NCI-H1048 (cell line): ENCODE measurements at places on chromosomes 16 and 17.

DNA sequence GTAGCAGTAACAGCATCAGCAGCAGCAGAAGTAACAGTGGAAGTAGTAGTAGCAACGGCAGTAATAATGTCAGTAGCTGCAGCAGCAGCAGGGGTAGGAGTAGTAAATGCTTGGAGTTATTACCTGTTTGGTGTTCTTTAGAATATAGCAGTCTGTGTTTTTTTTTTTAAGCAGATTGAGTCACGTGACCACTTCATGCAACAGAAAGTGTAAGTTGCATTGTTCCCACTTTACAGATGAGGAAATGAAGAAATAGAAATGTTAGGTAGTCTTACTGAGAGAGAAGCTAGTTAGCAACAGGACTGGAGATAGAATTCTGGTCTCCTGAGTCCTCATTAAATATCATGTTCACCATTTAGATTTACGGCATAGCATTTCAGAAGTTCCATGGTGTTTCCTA, 358.2 kb downstream of the HAPSTR1 start:
- DNase-seq: no peak

DNA sequence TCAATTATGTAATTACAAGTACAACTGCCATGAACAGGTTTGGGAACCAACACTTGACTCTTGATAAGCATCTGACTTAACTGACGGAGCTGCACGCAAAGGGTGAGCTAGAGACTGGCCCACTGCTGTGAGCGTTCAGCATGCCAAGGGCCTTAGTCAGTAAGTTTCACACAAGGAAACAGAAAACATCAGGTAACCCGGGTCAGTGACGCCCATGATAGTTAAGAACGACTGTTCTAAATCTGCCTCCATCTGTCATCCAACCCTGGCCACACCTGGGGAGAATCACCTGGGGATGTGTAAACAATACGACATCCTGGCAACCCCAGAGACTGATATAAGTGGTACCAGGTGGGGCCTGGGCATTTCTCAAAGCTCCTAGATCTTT, 12.3 kb downstream of the SMIM5 start:
- no peak for DNase-seq

GRCh38 chr17:3771140-3771539, 29.8 kb downstream of the ITGAE start:
- no peak for DNase-seq

GRCh38 chr17:17819561-17819995, 17.2 kb downstream of the SREBF1 start:
- DNase-seq: peak; percentile 56

DNA sequence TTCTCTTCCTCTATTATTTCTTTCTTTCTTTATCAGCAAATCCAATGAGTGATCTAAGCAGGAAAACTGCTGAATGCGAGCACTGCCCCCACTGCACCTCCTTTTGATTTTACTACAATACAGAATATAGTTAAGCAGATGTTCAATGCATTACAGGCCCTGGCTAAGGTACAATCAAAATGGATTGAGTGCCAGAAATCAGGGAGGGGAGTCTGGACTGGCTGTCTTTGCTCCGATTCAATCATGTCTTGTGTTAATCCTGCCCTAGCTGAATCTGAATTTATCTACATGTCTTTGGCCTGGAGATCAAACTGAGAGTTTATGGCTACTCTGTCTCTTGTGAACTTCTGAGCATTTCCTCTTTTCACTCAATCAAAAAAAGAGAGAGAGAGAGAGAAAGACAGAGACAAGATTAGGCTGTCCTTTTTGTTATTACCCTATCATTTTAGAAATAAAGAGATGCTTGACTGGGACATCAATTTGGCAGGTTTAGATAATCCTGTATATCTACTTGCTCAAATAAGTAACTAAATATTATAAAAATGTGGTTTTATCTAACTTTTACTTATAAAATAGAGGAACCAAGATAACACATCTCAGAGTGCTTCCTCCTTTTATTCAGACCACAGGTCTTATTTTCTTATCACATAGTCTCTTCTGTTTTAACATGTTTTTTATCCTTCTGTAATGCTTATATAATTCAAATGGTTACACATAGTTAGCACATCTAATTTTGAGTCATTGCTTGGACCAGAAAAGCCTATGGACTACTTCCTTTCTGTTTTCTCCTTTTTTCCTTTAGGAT, 656.2 kb downstream of the KCNJ2 start:
- no peak for DNase-seq

DNA sequence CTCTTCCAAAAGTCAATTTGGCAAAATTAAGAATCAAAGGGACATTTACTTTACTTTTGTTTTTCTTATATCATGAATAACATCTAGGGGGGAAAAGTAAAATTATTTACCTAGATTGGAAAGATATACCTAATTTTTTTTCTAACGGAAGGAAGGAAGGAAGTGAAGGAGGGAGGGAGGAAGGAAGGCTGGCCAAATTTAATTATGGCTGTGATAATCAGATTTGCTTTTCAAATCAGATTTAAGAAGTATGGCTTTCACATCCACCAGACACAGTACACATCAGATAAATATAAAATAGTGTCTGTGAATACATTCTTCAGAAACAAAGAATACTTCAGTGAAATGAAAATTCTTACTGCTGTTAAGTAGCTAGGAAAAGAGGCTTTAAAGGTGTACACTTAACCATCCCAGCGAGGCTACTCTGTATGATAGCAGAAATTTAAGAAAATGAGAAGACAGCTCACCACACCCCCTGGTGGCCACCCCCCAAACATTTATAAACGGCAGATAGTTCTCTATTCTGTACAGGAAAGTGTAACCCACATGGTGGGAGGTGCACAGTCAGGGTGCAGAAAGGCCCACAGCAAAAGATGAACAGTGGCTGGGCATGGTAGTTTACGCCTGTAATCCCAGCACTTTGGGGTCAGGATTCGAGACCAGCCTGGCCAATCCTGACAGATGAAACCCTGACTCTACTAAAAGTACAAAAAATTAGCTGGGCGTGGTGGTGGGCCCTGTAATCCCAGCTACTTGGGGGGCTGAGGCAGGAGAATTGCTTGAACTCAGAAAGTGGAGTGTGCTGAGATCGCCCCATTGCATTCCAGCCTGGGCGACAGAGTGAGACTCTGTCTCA, 150.8 kb downstream of the SSH2 start:
- no peak for DNase-seq

DNA sequence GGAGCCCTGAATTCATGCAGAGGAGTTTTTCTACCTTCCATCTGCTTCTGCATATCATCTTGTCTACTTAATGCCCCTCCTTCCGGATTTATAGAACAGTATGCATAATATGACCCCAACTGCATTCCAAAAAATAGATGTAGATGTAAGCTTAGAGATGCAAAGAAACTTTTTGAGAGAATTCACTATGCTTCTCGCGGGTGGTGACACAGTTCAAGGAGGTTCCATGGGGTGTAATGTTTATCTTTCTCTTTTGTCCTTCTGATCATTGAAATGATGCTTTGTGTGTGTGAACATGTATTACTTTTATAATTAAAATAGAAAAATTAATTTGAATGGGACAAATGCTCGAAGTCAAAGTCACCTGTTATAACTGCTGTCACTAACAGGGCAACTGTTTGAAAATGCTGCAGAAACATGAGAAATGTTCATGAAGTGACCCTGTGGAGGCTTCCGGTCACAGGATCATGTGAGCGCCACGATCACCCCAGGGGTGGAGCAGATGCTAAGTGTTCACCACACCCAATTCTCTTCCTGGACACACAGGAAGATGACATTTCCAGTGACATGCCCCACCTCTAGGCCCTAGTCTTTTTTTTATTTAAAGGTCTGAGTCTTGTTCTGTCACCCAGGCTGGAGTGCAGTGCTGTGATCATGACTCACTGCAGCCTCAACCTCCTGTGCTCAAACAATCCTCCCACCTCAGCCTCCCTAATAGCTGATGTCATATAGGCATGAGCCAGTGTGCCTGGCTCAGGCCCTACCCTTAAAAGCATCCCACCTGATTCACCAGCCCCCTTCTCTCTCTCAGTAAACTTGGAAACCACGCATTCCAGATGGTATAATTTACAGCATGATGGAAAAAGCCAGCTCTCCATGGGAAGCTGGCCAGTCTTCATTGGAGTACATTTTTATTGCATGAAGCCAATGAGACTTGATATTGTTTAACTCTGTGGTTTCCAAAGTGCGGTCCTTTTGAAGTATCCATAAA, 21.0 kb upstream of the AGRP start:
- no peak for DNase-seq

- no peak for DNase-seq
Measured at GRCh38 chr16:15434079-15434424, 336 bp upstream of the BMERB1 start.

- DNase-seq: no peak
Measured at GRCh38 chr17:41848788-41849187, 11.2 kb downstream of the KLHL10 start.

DNA sequence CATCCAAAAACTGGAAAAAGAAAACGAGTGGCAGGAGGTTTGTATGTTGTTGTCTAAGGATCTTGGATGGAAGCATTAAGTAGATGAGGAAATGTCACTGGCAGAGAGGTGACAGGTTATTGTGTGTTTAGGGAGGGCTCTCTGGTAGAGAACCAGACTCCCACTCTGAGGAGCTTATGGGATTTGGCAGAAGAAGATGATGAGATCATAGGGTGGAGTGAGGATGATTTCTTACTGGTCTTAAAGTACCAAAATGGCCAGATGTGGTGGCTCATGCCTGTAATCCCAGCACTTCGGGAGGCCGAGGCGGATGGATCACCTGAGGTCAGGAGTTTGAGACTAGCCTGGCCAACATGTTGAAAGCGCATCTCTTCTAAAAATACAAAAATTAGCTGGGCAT, 9.0 kb downstream of the WWOX start:
- no peak for DNase-seq

- no peak for DNase-seq
Measured at GRCh38 chr17:78997231-78997741, 12.3 kb downstream of the CANT1 start.

- no peak for DNase-seq
Measured at GRCh38 chr17:82914375-82914774, 74.6 kb upstream of the ZNF750 start.

- DNase-seq: no peak
Measured at GRCh38 chr17:31506517-31506916, 115.0 kb downstream of the RAB11FIP4 start.

GRCh38 chr16:58842156-58842555, 108.0 kb upstream of the GOT2 start:
- no peak for DNase-seq

DNA sequence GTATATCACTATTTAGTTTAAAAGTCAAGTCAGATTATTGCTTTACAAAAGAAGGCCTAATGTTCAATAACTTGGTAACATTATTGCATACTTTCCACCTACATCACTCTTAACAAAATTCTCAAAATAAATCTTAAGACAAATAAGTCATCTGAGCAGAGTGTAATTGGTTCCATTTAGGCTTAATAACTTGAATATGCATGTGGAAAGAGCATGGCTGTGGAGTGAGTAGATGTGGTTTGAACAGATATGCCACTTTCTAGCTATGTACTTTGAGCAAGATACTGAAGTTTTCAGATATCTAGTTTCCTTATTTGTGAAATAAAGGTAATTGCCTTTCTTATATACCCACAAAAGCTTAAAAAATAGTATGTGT, 6.7 kb upstream of the EVI2A start:
- DNase-seq: no peak

DNA sequence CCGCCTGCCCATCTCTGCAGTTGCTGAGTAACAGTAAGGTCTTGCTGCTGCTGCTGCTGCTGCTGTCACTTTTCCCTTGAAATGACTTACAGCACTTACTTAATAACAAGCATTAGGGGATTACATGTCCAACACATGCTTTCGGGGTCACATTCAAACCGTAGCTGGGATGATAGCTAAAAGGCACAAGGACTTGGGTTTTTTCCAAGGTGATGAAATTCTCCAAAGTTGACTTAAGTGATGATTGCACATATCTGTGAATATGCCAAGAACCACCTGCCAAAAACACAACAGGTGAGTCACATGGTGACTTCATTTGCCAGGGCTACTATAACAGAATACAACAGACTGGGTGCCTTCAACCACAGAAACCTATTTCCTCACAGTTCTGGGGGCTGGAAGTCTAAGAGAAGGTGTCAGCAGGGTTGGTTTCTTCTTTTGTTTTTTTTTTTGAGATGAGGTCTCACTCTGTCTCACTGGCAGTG, 121.9 kb upstream of the TNRC6C start:
- no peak for DNase-seq

GRCh38 chr17:58969156-58969555, 137.5 kb downstream of the TRIM37 start:
- no peak for DNase-seq

DNA sequence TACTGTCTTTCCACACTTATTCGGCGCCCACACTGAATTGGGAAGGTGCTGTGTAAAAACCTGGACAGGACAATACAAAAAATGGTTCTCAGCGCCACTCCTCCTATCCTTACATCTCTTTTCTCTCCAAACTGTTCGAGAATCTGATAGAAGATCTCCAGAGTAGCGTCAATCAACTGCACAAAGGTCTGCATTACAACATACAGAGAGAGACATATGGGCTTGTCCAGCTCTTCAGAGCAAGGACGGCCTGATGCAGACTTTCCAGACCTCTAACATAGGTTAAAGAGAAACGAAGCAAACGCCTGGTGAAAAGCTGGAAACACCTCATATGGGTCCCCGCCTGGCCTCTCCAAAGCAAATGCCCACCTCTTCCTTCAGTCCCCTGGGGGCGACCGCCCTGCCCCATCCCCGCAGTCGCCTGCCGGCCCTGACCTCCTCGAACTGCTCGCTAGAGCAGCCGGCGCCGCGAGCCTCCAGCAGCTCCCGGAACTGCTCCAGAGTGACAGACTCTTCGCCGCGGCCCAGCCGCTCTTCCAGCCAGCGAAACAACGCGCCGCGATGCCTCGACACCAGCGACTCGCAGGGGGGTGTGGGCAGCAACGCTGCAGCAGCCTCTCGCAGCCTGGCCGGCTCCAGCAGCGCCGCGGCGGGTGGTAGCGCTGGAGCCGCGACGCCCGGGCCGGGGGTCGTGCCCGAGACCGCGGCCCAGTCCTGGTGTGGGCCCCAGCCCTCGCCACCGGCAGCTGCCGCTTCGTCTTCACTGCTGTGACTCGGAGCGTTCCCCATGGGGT, 526 bp downstream of the ZZEF1 start:
- no peak for DNase-seq

GRCh38 chr16:84144209-84144858, 643 bp downstream of the HSDL1 start:
- no peak for DNase-seq

- DNase-seq: no peak
Measured at GRCh38 chr17:22233382-22233781, 541.1 kb downstream of the KCNJ18 start.

- no peak for DNase-seq
Measured at GRCh38 chr17:13107676-13108235, 89.9 kb upstream of the ELAC2 start.

DNA sequence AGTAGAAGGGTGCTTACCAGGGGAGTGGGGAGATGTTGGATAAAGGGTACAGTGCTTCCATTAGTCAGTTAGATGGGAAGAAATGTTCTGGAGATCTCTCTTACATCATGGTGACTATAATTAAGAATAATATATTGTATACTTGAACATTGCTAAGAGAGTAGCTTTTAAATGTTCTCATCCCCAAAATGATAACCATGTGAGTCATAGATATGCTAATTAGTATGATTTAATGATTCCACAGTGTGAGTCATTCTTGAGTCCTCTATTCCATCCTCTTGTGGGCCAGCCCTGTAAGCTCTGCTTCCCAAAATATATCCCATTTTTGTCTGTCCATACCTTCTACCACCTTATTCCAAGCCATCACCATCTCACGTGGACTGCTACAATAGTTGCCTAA, 80.6 kb upstream of the CDH11 start:
- no peak for DNase-seq
